ENCODE measurements at places on chromosomes 3 and 15.

- DNase-seq: no peak
Observed at GRCh38 chr15:80992006-80992405, 2.4 kb upstream of the MESD start.

DNA sequence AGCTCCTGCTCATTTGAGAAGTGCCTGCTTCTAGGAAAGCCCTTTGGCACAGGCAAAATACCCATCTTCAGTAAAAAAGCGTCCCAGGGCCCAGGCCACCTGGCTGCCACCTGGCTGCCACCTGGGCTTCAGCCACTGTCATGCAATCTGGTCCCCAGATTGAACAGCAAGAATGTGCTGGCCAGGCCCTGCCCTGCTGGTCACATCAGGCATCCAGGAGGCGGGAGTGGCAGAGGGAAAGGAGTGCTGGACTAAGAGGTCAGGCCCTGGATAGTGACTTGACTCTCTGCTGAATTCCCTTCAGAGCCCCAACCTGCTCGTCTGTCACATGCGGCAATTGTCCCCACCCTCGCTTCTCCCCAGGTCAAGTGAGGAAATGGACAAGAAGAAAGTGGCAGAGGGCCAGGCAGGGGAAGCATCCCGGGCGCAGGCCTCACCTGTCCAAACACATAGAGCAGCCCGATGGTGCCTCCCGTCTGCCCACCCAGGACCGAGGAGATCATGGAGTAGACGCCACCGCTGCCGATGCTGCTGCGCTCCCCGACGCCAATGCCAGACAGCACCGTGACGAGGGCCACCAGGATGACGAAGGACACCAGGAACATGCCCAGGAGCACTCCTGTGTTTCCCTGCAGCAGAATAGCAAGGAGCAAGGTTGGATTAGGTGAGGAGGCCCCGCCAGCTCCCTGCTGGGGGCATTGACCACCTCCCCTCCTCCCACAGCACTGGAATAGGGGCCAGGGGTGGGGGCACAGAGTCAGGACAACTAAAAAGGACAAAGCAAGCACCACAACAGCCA lies 25.5 kb downstream of the SLC12A8 start:
- DNase-seq: no peak

DNA sequence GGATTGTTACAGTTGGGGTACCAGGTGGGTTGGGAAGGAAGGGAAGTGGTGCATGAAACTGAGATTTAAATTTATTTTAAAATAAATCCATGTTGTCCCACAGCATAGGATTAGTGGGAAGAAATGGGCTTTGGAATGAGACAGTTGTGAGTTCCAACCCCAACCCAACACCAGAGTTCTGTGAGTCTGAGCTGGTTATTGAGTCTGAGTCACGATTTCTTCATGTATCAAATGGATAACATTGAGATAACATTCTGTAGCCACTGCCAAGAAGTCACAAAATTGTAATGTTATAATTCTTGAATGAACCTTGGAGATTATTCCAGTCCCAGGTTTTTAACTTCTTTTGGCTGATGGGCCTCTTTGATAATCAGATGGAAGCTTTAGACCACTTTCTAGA lies 13.7 kb downstream of the IFT122 start:
- DNase-seq: no peak

DNA sequence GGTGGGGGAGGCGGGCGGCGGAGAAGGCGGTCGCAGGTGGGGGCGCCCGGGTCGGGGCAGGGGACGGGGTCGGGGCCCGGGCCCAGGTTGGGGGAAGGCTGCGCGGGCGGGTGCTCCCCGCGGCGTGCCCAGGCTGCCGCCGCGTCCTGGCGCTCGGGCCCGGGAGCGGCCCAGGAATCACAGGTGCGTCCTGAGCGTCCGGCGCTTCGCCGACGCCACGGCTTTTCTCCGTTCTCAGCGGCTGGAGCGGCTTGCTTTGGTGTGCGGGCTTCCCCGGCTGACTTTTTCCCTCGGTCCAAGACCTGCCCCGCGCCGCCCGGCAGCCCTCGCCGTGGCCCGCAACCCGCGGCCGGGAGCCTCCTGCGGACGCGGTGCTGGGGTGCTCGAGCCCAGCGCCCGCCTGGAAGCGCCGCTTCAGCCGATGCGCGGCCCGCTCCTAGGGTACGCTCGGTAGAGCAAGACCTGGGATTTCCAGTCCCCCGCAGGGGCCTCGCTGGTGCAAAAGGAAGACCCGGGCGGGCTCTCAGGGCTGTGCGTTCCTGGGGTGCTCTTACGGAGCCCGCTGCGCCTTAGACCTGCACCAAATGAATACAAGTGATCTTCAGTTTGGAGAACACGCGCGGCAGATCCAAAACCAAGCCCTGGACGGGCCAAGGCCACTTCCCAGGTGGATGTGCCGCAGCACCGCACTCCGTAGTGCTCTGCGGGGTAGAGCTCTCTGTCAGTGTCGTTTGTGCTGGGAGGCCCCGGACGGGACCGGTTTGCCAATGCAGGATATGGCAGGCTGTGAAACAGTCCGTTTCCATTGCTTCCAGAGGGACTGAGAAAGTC lies 639 bp downstream of the NIPA1 start:
- DNase-seq: no peak

DNA sequence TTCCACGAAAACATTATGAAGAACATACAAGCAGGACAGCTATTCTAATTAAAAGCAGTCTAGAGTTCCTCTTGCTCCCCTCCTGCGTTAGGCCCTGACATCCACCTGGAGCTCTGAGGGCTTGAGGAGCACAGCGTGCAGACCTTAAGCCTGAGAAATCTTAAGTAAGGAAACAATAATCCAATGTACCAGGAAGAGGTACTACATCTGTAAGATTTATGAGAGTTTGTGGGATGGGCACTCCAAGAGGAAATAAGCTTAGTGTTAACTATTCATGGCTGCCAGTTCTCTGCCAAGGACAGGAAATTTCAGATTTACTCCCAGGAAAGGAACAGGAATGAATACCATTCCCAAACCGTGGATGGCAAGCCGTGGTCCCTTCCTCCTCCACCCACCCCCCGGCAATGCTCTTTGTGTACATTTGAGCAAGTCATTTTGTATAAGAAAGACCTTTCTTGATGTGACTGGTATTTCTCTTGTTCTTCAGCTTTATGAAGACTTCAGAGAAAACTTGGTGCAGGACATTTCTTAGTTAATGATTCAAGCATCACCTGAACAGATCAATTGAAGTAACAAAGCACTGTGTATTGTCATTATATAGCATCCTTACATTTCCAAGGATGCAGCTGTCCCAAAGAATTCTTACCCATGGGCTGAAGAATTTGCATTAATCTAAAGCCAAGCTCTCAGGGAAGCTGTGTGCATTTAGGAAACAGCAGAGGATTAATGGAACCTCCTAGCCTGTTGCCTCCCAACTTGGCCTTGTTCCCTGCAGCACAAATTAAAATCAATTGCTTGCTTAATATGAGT lies 28.8 kb upstream of the VILL start:
- DNase-seq: no peak

DNA sequence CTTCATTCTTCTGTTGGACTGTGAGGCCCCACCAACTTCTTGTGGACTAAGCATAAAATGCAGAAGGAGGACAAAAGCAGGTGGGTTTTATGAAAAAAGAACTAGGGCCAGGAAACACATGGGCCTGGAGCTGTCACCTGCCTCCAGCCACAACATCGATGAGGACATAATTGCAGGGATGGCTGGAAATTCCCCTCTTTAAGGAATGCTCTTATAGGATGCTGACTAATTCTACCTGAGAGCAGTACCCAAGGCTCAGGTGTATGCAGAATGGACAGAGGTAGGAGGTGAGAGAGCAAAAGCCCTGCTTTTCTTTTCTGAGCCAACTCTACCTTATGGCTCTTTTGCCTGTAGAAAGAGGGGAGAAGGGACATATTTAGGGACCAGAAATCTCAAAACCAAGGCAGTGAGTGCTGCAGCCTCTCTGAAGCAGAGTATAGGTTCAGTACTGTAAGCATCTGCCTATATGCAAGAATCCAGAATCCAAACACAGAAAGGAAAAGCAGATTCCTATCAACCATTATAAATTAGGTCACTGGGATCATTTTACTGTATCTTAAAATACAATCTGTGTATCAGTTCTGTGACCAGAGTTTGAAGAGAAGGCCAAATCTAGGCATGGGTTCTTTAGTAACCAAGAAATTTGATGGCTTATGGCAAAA lies 205.3 kb upstream of the WNT5A start:
- no peak for DNase-seq

GRCh38 chr3:148642616-148643015 lies 55.1 kb upstream of the AGTR1 start:
- no peak for DNase-seq

GRCh38 chr15:48536681-48537091 lies 108.8 kb downstream of the FBN1 start:
- no peak for DNase-seq

DNA sequence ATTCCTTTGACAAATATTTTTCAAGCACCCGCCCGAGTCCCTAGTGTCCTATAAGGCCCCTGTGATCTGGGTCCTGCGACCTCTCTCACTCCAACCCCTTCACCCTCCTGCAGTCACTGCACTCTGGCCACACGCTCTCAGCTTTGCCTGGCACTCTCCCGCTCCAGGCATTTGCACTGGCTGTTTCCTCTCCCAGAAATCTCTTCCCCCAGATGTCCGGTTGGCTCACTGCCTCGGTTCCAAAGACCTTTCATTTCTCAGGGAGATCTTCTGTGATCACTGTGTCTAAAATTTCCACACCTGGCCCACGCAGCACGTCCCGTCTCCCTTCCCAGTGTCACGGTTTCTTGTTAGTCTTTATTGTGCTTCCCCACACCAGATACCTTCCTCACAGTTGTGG lies 97.4 kb downstream of the WNT7A start:
- DNase-seq: no peak

- DNase-seq: no peak
Observed at GRCh38 chr15:64779024-64779423, 3.6 kb upstream of the RBPMS2 start.

DNA sequence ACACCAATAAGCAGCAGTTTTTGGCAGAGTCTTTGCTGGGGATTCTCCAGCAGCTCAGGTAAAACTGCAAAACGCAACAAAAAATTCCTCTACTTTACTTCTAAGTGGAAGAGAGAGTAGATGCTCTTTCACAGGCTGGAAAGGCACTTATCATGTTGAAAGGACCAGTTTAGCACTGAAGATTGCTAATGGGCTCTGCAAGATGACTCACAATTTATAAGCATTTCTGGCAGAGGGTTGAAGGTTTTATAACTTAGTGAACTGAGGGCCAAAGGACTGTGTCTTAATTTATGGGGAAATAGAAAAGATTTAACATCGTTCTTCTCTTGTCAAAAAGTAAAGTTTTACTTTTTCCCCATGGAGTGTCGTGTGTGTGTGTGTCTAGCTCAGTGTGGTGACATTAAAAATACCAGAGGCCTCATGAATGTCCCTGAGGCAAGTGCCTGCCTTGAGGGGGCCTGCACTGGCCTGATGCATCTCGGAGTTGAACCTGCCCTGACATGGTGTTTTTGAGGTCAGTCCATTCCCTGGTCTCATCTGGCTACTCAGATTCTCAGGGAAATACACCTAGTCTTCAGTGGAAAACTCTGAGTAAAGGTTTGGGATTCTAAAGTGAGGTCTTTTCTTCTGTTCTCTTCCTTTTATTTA lies 1092.0 kb downstream of the NAALADL2 start:
- DNase-seq: no peak

GRCh38 chr3:45273681-45274515 lies 47.8 kb upstream of the TMEM158 start:
- no peak for DNase-seq

DNA sequence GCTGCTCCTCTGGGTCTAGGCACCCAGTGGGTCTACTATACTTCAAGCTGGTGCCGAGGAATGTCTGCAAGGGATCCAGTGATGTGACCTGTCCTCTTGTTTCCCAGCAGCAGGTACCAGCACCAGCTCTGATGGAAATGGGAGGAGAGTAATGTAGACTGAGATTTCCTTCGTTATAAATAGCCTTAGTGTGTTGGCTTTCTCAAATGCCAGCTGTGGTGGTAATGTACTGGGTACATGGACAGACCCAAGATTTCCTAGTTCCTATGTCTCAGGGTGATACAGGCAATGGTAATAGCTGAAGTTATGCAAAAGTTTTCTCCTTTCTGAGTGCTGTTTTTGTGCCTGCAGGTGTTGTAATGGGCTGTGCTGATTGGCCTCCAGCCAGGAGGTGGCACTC lies 33.0 kb upstream of the ABI3BP start:
- DNase-seq: no peak

- no peak for DNase-seq
Observed at GRCh38 chr15:56036546-56037067, 43.2 kb upstream of the NEDD4 start.

GRCh38 chr15:70098461-70099166 lies 897 bp upstream of the TLE3 start:
- DNase-seq: no peak

- no peak for DNase-seq
Observed at GRCh38 chr3:120163026-120163425, 68.8 kb upstream of the GSK3B start.

DNA sequence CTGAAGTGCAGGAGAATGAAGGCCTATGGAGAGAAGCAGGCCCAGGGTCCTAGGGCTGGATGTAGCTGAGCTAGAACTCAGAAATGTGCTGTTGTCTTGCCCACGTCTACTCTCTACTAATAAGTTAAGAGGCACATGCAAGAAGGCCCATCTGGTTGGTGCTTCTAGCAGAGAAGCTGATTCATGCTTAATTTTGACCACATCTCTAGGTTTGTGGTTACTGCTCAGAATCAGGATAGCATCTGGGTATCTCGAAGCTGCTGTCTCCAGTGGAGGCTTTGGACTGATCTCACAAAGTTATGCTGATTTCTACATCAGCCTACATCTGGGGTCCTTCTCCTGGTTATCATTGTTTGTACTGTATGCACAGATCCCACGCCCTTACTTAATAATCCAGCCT lies 87.3 kb downstream of the CACNA1D start:
- no peak for DNase-seq

DNA sequence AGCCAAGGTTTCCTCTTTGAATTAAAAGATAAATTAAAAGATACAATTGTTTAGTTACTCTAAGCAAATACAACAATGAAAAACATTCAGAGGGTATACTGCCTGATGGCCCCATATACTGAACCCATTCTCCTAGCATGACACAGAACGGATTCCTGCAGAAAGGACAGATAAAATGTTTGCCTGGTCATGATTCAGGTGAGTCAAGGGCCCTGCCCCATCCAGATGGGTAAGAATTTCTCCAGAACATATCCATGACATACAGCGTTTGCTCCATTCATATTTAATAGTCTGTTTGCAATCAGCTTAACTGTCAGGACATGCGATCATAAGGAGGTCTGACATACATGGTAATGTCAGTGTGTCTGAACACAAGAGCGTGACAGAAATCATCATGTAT lies 8.6 kb downstream of the TMEM41A start:
- no peak for DNase-seq

DNA sequence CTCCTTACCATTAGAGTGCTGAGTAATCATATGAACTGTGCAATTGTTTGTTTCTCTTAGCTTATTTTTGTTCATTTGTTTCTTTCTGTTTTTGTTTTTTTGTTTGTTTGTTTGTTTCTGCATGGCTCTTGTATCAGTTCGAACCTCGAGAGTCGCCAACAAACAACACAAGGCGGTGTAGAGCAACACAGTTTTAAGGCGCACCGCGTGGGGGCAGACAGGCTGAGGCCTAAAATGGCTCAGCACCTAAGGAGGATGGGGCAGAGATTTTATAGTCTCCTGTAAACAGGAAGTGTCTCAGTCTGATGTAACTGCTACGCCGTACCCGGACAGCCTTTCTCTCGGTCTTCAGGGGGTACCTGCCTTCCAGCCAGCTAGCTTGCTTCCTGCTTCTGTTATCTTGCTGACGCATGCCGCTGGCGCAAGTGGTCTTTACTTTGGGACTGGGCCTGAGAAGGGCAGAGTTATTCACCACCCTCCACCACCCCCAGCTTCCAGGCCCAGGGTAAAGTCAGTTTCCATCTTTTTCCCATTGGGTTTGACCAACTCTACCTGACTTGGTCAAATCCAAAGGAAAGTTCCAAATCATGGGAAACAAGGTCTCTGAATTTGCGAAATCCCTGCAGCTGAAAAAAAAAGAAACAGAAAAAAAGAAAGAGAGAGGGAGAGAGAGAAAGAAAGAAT lies 25.8 kb upstream of the MFGE8 start:
- no peak for DNase-seq

Data from stimulated activated CD4-positive, alpha-beta T cell treated with anti-CD3 and anti-CD28 coated beads, Interleukin-1b, Interleukin-23, amount 100 ng/mL, for 24 hours (primary cell).